ENCODE measurements at places on chromosomes 13 and 19.
A peak's percentile ranks its signal among the peaks of the same experiment; 100 is the strongest.

GRCh38 chr13:50721672-50721992 is 121.9 kb downstream of the DLEU7 start:
- ATAC-seq: no peak

DNA sequence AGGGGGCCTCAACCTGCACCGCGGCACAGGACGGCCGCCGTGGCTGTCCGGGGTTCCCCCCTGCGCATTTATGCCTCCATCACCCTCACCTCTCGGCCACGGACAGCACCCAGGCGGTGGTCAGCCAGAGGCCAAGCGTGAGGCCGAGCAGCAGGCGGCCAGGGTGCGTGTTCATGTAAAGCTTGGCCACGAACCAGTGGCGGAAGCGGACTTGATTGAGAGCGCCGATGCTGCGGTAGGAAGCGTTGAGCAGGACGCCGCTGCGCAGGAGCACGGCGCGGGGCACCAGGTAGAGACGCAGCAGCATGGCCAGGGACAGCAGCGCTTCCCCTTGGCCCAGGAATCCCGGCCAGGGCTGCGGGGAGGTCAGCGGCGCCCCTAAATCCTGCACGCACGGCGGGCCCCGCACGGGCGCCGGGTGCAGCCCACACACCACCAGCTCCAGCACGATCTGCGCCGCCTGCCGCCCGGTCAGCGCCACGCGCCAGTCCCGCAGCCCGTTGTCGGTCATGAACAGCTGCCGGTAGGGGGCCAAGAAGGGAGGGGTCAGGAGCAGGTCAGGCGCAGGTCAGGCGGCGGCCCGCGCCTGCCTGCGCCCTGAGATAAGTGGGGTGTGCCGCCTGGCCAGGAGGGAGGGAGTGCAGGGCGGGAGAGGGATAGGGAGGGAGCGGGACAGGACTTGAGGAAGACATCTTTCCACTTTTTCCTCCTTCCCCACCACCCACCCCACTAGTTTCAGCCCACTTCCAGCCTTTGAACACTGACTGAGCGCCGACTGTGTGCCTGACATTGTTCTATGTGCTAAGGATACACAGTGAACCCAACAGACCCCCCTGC is 6.5 kb downstream of the KCNN4 start:
- peak; percentile 3 for ATAC-seq

DNA sequence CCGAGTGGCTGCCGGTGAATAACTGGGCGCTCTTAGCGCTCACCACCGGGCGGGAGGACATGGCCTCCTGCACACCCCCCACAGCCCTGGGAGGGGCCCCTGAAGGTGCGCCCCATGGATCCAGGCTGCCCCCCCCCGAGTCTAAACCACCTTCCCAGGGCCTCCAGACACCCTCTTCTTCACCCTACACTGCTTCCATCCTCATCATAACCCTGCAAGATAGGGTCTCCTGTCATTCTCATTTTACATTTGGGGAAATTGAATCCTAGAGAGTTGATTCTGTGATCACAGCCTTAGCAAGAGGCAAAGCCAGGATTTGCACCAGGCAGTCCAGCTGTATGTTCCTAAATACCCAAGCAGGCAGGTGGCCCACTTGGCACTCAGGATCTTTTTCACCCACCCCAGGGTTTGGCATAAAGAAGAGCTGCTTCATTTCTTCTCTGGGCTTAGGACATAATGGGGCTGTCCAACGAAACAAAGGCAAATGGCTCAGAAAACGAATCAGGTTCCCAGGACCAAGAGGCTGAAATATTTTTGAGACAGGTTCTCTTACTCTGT is 110.8 kb downstream of the PTPRS start:
- ATAC-seq: no peak

GRCh38 chr19:1952635-1953034 is 11.7 kb downstream of the CSNK1G2 start:
- ATAC-seq: no peak

- ATAC-seq: no peak
Observed at GRCh38 chr13:75566658-75567057, 17.1 kb downstream of the UCHL3 start.

GRCh38 chr19:29315556-29316190 is 102.7 kb upstream of the UQCRFS1 start:
- ATAC-seq: no peak

- no peak for ATAC-seq
Observed at GRCh38 chr13:91804724-91805123, 406.3 kb downstream of the GPC5 start.

DNA sequence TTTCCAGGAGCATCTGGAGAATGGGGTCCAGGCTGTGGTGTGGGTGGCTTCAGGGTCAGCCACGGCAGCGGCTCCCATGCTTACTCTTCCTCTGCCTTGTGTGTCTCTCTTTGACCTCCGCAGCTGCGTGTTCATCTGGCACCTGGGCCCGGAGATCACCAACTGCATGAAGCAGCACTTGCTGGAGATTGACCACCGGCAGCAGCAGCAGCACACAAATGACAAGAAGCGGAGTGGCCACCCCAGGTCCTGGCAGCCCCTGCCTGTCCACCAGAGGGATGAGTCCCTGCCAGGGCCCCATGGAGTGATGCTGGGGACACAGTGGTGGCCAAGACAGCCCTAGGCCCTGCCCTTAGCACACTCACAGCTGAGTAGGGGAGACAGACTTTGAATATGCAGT is 18.4 kb upstream of the OVOL3 start:
- ATAC-seq: no peak

DNA sequence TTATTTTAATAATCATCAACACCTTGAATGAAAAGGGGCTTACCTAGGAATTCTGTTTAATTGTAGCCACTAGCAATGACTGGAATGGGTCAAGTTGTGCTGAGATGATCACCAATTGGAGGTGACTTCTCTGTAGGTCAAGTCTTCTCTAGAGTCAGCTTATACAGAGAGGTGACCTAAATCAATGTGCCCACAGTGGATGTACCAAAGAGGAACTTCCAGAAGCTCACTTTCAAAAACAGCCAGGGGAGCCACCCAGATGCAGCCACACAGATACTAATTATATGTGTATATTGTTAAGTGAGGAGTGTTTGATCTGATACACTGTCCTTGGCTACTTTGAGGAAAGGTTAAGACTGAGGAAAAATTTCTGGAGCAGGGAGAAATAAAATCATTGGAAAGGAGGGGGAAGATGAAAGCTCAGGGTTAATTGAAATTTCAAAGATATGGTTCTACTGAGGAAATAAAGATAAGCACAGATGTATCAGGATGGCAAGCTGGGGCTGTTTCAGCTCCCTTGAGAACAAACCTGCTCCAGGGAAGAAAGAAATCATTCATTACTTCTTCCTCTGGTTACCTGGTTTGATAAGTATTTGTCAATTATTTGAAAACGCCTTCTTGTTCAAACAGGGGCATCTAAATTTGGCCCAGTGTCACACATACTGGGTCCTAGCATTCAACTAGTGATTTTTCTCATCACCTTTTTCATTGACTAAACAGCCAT is 5.1 kb downstream of the GPR183 start:
- ATAC-seq: no peak

- no peak for ATAC-seq
Observed at GRCh38 chr13:113295776-113296175, 1.3 kb upstream of the LAMP1 start.

DNA sequence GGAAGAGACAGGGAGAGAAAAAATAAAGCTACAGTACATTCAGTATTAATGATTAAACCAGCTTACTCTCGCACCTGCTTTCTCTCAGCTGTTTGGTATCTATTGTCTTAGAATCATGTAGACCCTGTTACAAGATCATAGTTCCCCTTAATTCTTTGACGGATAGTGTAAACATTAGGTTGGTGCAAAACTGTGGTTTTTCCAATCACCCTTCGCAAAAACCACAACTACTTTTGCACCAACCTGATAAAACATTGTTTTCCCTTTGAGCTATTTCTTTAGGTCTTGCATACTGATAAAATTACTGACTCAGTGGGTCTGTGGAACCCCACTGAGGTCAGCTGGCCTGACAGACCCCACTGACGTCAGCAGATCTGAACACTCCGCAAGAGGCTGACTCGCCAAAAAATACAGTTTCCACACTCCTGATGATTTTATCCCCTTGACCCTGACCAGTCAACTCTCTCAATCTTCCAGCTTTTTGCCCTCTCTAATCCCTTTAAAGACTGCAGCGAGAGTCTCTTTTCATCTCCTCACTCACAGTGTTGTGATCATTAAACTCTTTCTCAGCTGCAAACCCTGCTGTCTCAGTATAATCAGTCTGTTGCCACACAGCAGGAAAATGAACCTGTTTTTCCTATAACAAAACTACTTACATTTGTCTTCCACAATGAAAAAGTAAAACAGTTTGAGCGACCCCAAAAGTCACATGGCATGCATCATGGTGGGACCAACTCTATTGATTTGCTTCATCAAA is 123.9 kb downstream of the SLITRK6 start:
- ATAC-seq: no peak

DNA sequence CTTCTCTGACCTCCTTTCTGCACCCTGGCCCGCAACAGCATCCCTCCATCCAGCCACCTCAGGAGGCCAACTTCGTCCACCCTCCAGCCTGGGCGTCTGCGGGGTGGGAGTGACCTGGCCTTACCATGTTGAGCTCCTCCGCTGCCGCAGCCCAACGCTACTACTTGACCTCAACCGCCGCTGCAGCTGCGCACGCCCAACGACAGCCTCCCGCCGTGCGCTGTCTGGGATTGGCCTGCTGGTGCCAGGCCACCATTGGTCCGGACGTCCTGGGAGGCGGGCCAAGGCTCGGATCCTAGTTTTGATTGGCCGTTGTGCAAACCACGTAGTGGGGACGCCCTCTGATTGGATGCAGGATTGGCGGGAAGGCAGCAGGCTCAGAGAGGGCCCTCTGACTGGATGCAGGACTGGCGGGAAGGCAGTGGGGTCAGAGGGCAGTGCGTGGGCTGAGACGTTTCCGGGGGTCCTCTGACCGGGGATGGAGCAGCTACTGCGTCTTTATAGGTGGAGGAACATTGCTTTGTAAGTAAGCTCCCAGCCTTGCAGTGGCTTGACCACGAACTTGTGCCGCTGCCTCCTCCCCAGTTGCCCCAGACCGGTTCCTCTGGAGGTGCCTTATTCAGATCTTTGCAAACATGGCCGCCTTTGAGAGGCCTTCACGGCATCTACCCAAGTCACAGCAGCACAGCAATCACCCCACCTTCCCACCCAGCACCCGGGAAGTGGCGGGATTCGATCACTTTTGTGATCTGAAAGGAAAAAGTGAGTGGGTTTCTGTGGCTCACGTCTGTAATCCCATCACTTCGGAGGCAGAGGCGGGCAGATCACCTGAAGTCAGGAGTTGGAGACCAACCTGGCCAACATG is at the start of gene TUBA3C:
Gene TUBA3C, minus strand, starts transcription at position 204 of the 865 bp plus-strand sequence. Its CDS starts 77 bp downstream, at position 127.
- no peak for ATAC-seq

GRCh38 chr13:106354961-106355360 is 180.5 kb downstream of the EFNB2 start:
- no peak for ATAC-seq

GRCh38 chr19:7848779-7849457 is 18.9 kb downstream of the EVI5L start:
- no peak for ATAC-seq

GRCh38 chr13:109576331-109576813 is 210.0 kb downstream of the IRS2 start:
- ATAC-seq: no peak

DNA sequence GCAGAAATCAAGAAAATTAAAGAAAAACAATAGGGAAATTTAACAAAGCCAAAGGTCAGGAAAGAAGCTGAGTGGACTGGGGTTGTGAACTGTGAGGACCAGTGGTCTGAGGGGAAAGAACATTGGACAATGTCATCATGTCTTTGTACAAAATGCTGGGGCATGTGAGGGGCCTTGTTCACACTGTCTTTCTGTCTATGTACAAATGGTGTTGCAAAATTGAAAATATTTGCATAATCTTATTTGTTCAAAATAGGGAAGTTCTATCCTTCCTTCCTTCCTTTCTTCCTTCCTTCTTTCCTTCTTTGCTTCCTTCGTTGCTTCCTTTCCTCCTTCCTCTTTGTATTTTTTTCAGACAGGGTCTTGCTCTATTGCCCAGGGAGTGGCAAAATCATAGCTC is 79.2 kb upstream of the SCEL start:
- ATAC-seq: no peak

DNA sequence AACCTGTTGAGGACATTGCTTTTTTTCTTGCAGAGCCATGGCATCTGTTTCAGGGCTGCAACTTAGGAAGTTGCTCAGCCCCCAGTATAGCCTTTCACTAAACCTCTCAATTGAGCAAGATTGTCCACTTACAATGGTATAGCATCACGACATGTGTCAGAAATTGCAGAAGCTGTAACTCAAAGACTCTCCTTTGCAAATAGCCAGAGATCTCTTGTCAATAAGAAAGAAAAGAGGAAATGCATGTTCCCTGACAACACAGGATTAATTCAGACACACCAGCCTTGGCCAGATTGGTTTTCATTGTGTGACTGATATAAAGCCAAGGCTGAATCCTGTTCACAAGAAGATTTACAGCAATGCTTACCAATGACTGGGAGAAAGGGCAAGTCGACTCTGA is 38.7 kb upstream of the CYSLTR2 start:
- no peak for ATAC-seq

- ATAC-seq: no peak
Observed at GRCh38 chr19:46631481-46631880, 4.5 kb downstream of the GNG8 start.

DNA sequence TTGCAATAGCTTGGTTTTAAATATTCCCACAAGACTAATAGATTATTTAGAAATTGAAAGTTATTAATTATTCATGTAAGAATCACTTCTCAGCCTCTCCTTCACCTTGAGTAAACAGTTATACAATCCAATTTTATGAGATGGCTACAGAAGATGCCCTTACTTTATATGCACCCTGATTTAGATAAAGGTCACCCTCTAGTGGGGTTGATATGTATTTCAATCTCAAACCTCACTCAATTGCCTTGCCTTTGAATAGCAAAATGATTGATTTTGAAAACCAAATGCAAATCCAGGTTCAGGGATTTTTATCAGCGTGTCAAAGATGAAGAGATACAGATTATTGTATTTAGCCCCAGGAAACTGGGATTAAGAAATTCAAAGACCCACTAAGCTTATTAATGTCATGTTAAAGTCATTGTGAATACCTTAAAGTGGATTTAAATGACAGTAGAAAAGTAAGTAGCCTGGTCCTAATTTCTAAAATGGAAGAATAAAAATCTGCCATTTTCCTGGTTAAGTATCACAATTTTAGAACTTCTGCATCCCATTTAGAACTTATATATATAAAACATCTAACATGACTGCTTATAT is 305.1 kb downstream of the ITGBL1 start:
- ATAC-seq: peak; percentile 63

Data from esophagus mucosa (tissue), 1 donor.